LNCaP clone FGC (cell line): ENCODE measurements at places on chromosomes 2 and 18.

DNA sequence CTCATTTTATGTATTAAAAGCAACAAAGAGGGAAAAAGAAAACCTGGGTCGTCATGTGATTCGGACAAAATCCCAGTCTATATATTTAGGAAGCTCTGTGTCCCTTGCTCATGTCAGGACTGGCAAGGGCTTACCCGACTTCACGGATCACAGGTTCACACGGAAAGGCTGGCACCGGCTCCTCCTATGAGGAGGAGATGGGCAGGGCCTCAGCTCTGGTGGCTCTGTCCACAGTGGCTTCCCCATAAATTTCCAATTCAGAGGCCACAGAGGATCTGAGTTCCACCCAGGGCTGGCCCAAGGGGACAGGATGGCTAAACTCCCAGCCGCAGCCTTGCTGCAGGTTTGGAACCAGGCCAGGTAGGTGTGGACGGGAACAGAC is 186.8 kb downstream of the BCL2 start:
- DNase-seq, result peak; percentile 60

- peak; percentile 2 for DNase-seq
Measured at GRCh38 chr2:49490710-49491109, 336.4 kb upstream of the FSHR start.

DNA sequence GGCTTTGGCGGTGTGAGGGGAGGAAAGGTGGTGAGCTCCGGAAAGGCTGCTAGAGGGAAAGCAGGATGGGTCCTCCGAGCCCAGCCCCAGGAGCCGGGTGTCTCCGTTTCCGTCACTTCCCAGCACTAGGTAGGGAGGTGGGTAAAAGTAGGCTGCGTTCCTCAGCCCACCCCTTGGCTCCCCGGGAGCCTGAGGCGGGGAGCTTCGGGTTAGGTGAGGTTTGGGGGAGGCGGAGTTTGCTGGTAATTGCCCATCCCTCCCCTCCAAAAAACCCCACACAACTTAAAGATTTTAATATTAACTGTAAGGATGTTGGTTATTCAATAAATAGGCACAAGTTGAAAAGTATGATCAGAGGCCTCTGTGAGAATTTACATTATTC is 552 bp upstream of the ATF2 start:
- DNase-seq, result no peak

DNA sequence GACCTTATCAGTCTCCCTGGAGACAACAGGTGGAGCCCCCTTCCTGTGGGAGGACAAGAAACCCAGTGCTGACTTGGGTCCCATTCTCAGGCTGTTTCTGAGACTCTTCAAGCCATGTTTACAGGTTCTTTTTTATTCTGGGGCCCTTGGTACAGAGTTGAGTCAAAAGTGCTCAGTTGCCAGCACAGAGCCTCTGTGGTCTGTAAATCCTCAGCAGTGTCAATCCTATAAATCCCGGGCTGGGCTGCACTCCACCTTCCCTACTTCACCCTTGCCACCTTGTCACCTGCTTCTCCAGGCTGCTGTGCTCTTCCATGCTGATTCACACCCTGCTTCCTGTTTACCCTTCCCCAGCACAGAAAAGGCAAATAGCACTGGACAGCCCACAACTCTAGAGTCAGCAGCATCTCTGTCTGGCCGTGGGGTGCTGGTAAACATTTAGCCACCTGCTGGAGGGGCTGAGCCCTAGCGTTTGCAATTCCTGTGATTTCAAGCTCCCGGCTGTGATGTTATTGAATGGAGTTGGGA is 74.7 kb downstream of the TNFRSF11A start:
- DNase-seq, result peak; percentile 64

DNA sequence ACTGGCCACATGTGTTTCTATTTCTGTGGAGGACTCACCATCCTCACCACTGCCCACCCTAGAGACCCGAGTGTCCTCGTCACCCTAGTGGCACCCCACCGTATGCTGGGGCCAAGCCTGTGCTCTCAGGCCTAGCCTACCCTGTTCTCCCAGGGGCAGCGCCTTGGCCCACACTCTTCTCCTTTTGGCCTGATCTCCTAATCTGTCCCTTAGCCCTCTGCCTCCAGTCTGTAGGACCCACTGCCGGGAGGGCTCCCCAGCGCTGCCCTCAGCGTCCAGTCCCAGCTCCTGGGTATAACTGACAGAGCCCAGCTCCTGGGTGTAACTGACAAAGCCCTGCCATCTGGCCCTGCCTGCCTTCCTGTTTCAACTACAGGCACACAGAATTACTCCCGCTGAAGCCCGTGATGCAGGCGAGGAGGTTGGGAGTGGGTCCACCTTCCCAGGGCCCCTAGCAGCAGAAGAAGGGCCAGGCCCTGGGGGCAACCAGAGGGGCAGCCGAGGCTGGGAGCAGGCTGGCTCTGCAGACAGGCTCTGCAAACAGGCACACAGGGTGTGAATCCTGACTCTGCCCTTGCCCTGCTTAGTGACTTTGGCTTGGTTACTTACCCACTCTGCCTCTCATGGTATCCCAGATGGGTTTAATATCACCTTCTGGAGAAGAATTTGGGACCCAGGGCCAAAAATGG is 25.6 kb upstream of the PTMA start:
- DNase-seq, result no peak

DNA sequence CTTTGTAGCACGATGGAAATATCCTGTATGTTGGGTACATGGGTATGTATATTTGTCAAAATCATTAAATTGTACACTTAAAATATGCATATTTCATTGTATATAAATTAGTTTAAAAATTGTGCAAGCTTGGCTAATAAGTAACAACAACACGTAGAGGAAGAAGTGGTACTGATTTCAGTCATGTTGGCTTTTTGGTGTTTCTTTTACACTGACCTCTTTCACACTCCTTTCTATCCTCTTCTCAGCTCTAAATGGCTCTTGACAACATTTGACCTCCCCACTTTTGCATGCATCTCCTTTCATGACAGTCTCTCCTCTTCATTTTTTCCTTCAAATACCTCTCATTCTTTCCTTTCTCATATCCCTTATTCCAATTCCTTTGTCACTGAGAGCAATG is 801.4 kb upstream of the ZEB2 start:
- DNase-seq, result no peak

DNA sequence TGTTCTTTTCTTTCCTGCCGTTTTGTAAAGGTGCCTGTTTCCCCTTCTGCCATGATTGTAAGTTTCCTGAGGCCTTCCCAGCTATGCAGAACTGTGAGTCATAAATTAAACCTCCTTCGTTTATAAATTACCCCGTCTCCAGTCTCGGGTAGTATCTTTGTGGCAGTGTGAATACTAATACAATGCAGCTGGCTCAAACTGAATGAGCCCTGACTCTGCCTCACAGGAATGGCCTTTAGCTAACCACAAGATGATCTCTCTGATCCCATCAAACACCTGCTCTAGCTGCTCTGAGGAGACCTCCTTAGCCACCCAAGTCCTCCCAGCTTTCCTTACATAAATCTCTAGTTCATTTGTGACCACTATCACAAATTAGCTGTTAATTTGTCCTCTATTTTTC is 41.5 kb upstream of the CAB39 start:
- no peak for DNase-seq

GRCh38 chr2:100862081-100862480 is 42.1 kb downstream of the NPAS2 start:
- DNase-seq, result no peak

DNA sequence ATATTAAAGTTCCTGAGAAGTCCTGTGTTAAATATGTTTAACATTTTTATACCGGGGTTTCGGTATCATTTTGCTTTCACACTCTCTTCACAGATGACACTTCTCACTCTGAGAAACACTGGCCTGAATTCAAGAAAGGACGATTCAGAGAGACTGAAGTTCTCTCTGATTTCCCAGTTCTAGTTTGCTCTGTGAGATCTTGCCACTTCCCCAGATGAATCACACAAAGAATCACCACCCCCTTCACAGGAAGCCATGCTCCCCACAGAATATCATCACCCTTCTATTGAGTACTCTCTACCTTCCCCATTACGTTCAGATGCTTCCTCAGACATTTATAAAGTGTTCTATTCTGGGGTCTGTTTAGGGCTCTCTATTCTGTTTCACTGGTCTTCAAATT is 16.1 kb upstream of the CD207 start:
- DNase-seq, result no peak
